ENCODE measurements at places on chromosomes 2 and 18.

DNA sequence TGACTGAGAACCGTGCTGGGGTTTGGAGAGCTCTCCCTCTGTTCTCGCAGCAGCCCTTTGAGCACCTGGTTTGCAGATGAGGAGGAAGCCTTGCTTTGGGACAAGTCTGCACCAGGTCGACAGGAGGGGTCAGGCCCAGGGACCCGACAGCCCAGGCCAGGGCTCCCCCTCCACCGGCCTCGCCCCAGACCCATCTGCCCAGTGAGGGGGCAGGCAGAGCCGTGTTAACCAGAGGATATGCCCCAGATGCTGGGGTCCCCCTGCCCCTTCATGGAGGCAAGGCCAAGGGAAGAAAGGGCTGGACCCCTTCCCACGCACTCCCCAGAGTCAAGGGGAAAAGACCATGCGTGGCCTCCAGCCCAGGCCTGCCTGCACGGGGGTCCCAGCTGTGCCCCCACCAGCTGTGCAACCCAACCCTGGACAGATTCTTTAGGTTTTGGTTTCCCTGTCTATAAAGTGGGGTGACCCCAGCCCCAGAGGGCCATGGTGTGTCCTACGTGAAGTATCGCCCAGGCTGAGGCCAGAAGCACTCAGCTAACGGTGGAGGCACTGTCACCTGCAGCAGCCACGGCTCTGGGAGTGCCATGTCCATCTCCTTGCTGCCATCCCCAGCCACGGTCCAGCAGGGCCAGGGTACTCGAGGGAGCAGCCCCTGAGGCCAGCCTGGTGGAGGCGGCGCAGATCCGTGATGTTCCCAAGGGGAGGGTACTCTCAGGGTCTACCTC lies 4.8 kb upstream of the SNED1 start:
- DNase-seq, result no peak

- DNase-seq, result no peak
Measured at GRCh38 chr2:208069186-208069585, 43.9 kb upstream of the PLEKHM3 start.

DNA sequence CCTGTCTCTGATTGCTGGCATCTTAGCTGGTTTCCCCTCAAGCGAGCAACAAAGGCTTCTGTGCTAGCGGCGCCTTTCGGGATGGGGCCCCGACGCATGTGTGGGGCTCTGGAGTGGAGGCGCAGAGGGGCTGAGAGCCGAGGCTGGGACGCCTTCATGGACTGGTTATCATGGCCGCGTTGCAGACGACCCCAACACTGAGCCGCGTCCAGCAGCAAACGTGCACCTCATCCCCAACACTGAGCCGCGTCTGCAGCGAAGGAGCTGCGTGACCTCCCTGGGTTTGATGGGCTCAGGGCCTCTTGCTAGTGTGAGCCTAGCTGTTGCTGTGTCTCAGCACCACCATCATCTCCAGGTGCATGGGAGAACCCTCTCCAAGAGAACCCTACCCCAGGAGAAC lies 123.7 kb upstream of the CTDP1 start:
- no peak for DNase-seq

DNA sequence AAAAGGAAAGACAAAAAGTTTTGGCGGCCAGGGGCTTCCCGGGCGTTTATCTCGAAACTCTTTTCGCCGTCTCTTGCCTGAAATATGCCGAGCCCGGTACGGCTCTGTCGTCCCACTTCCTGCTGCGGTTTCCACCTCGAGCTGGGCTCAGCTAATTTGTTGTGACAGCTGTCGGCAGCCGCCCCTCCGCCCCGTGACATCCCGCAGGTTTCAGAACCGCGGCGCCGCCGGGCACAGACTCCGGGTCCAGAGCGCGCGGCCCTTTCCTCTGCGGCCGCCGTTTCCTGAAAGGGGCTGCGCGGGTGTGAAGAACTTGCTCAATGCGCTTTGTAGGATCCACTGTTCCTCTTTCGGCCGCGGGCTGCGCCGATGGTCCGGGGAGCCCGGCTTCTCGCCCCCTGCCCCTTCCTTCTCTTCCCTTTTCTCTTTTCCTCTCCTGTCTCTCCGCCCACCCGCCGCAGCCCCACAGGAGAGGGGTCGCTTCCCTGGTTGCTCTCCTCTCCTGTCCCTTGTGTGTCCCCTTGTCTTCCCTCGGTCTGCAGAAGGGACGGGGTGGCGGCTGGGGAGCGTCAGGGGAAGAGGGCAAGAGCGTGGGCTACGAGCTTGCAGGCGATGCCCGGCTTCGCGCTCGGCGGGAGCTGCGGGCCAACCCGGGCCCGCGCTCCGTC lies 648 bp downstream of the ARID5A start:
- DNase-seq, result no peak

- peak; percentile 40 for DNase-seq
Measured at GRCh38 chr18:26981360-26982082, 116.0 kb upstream of the AQP4 start.

DNA sequence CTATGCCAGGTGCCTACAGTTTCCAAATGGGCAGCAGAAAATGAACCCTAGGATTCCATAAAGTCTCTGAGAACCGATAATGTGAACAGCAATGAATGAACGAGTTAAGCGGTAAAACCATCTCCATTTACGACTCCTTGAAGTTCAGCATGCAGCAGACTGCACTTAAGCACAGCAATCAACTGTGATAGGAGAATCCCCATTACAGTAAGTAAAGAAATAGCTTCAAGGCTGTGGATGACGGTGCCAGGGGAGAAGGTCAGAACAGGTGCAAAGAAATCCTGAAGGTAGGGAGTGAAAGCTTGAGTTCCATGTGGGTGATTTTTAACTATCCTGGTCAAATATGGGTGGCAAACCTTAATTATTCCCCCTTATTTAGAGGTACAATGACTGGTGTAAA lies 444.4 kb downstream of the NCKAP5 start:
- DNase-seq, result no peak

GRCh38 chr2:118169359-118170005 lies 81.2 kb downstream of the INSIG2 start:
- no peak for DNase-seq

- DNase-seq, result no peak
Measured at GRCh38 chr2:40204268-40204667, 247.6 kb downstream of the SLC8A1 start.

DNA sequence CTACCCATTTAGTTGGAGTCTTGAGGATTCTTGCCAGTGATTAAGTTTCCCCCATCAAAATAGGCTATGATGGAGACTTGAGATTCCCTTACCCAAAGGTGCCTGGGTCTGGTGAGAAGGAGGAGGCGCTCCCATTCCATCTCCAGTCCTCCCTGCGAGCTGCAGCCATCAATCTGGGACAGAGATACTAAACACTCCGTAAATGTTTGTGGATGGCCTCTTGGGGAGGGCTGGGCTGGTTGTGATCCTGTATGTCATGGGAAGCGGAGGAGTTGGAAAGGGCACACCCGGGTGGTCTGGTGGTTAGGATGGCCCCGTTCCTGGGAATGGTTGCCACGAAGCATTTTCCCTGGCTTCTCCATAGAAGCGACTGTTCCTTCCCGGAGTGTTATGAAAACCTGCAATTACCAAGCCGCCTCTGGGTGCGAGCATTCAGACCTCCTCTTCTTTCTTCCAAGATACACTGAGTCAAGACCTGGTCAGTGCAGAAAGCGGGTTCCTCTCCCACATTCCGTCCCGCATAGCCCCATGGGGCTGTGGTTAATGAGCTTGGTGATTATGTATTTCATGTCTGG lies 196.9 kb downstream of the CTIF start:
- no peak for DNase-seq

All from COLO829 (cell line).